T-helper 2 cell treated with Interferon-gamma antibody and Interleukin-4, amounts not matched to agents 100 ng/mL and 5 ng/mL, for 36 hours (primary cell): ENCODE measurements at places on chromosomes 6 and 20. TPM values are rescaled to one million over a fixed set of nuclear protein-coding genes. Genes with fewer than 3 reads are reported as not detected.

Gene HTR1E
- total RNA-seq, result not detected in 2 replicates

Gene SYNDIG1
- not detected in 2 replicates for total RNA-seq

Gene KCNQ5
- total RNA-seq, result 13.7 and 15.7 TPM in 2 replicates

Gene RAD21L1
- total RNA-seq, result not detected in 2 replicates

Gene TRIM15
- total RNA-seq, result 0.25 TPM in 1 of 2 replicates, not detected in the other

Gene RAET1L
- total RNA-seq, result not detected in 2 replicates

Gene GPR63
- total RNA-seq, result 3.9 and 4.2 TPM in 2 replicates

Gene SLC22A3
- not detected in 2 replicates for total RNA-seq

Gene FAXC
- 0.23 TPM in 1 of 2 replicates, not detected in the other for total RNA-seq

Gene HCRTR2
- total RNA-seq, result not detected in 2 replicates

Gene PRL
- total RNA-seq, result not detected in 2 replicates

Gene SLCO4A1
- 57.2 and 58.0 TPM in 2 replicates for total RNA-seq

Gene TMEM244
- not detected in 2 replicates for total RNA-seq

Gene ANKRD66
- total RNA-seq, result not detected in 2 replicates

Gene C6orf52
- total RNA-seq, result 0.43 and 0.93 TPM in 2 replicates

Gene BPIFA1
- total RNA-seq, result not detected in 2 replicates

Gene TXLNB
- total RNA-seq, result 0.36 and 0.55 TPM in 2 replicates

Gene GPX5
- total RNA-seq, result not detected in 2 replicates

Gene HLA-DOA
- total RNA-seq, result 1.7 and 2.5 TPM in 2 replicates

Gene OPRL1
- 0.70 and 0.89 TPM in 2 replicates for total RNA-seq

Gene CRISP2
- total RNA-seq, result not detected in 2 replicates

Gene MED23
- 37.6 and 38.8 TPM in 2 replicates for total RNA-seq

Gene OR2J3
- total RNA-seq, result not detected in 2 replicates

Gene SALL4
- total RNA-seq, result 0.09 TPM in 1 of 2 replicates, not detected in the other

Gene MAP7
- total RNA-seq, result 0.75 and 0.77 TPM in 2 replicates

Gene FAM217A
- total RNA-seq, result not detected in 2 replicates

Gene HDAC2
- 83.9 and 94.6 TPM in 2 replicates for total RNA-seq

Gene TP53RK
- total RNA-seq, result 15.3 and 17.2 TPM in 2 replicates

Gene TFAP2D
- total RNA-seq, result not detected in 2 replicates

Gene BICRAL
- 21.8 and 22.3 TPM in 2 replicates for total RNA-seq

Gene CRISP3
- not detected in 2 replicates for total RNA-seq

Gene DEFB114
- total RNA-seq, result not detected in 2 replicates

Gene SLC17A1
- not detected in 2 replicates for total RNA-seq

Gene CGA
- total RNA-seq, result not detected in 2 replicates

Gene PCSK2
- total RNA-seq, result not detected in 2 replicates

Gene FUT9
- total RNA-seq, result not detected in 2 replicates
